ENCODE measurements at places on chromosomes 4 and X.

GRCh38 chrX:72634331-72634730, 61.7 kb upstream of the HDAC8 start:
- DNase-seq: peak; percentile 8

GRCh38 chr4:169103966-169104412, 93.9 kb upstream of the CBR4 start:
- peak; percentile 6 for DNase-seq

GRCh38 chr4:102586644-102587021, 85.5 kb downstream of the NFKB1 start:
- DNase-seq: no peak

GRCh38 chrX:13761606-13762414, 27.3 kb downstream of the OFD1 start:
- DNase-seq: no peak

- no peak for DNase-seq
Observed at GRCh38 chrX:126994032-126994600, 174.6 kb downstream of the PRR32 start.

GRCh38 chr4:2298532-2298991, 36.7 kb upstream of the MXD4 start:
- DNase-seq: no peak

- no peak for DNase-seq
Observed at GRCh38 chrX:68146054-68146453, 287.2 kb downstream of the OPHN1 start.
